ENCODE measurements at places on chromosomes 6 and 20. TPM values are rescaled to one million over a fixed set of nuclear protein-coding genes. Genes with fewer than 3 reads are reported as not detected.

The SPTLC3 gene
- total RNA-seq: 13.6 TPM

The FLRT3 gene
- total RNA-seq: 1.3 TPM

The CCM2L gene
- not detected for total RNA-seq

The CNKSR3 gene
- total RNA-seq: 14.7 TPM

The PAK5 gene
- not detected for total RNA-seq

Data from SJSA1 (cell line).